ENCODE measurements at places on chromosomes 4 and X. TPM values are rescaled to one million over a fixed set of nuclear protein-coding genes. Genes with fewer than 3 reads are reported as not detected.

Gene MAPK10
- 0.53 TPM for total RNA-seq

Gene MAGEC2
- total RNA-seq = 57.4 TPM

Gene FABP2
- not detected for total RNA-seq

Gene CT45A7
- total RNA-seq = not detected

Gene RNF175
- total RNA-seq = not detected

Gene ADAM29
- not detected for total RNA-seq

Gene USP17L21
- not detected for total RNA-seq

Gene MTMR8
- total RNA-seq = 4.3 TPM

Gene AFM
- 0.07 TPM for total RNA-seq

Gene PPARGC1A
- total RNA-seq = not detected

Gene SORCS2
- not detected for total RNA-seq

Gene NEIL3
- 12.9 TPM for total RNA-seq

Gene SLC9B1
- 0.78 TPM for total RNA-seq

Gene HMGN5
- 5.2 TPM for total RNA-seq

Gene APEX2
- 28.9 TPM for total RNA-seq

Gene CENPVL2
- not detected for total RNA-seq

Gene IL2
- total RNA-seq = 0.89 TPM

Gene NR0B1
- total RNA-seq = not detected

Gene CWH43
- not detected for total RNA-seq

Gene SPANXC
- total RNA-seq = not detected

Gene DGAT2L6
- not detected for total RNA-seq

Gene NAP1L3
- not detected for total RNA-seq

Gene FGG
- 1.9 TPM for total RNA-seq

Gene DDIT4L
- not detected for total RNA-seq

Gene RIBC1
- 0.20 TPM for total RNA-seq

Gene TMEM31
- total RNA-seq = not detected

Gene TMPRSS11E
- total RNA-seq = not detected

Gene TLL1
- not detected for total RNA-seq

Gene TMEM156
- 3.7 TPM for total RNA-seq

Gene IGSF1
- 1.1 TPM for total RNA-seq

Gene PLXNB3
- 1.6 TPM for total RNA-seq

Gene HTR2C
- total RNA-seq = 0.04 TPM

Gene DMD
- 11.8 TPM for total RNA-seq

Gene OTC
- not detected for total RNA-seq

Data from K562 (cell line).